ENCODE measurements at places on chromosomes 16 and 17.

DNA sequence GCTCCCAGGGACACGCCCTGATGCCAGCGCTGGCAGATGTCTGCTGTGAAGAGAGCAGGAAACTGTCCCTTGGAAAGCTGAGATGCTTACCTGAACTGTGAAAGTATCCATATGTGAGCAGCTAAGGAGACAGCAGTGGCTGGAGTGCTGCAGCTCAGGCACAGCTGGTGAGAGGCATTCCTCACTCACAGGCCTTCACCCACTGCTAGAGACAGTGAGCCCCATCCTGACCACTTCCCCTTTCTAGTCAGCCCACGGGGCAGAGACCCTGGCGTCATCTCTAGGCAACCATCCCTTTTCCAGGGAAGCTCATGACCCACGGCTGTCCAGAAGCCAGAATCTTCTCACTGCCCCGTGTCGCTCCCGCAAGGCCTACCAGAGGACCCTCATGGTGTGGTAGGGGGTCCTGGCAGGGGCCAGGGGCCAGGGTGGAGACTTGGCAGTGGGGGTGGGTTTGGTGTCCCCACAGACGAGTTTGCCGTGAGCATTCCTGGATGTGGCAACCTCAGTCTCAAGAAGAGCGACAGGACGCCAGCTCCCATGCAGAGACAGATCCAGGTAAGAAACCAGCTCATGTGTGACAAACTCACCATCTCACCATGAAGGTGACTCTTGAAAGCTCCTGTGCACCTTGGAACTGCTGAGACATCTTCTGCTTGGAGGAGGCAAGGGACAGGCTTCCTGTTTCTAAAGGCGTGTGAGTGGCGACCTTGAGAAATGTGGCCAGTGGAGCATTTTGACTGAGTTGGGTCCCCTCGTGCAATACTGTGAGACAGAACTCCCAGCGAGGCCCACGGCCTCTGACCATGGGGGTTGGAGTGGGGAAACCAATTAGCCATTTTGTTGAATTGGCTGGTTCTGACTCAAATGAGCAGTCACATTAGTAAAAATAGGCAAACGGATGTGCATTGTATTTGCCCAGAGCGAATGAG is at the start of gene SCIMP:
TSS of gene SCIMP (minus strand) at position 216 of the 932 bp plus-strand sequence. CDS start at position 111, 105 bp downstream.
- DNase-seq: no peak

- no peak for DNase-seq
Measured at GRCh38 chr17:75250009-75250471, 11.4 kb downstream of the GGA3 start.

DNA sequence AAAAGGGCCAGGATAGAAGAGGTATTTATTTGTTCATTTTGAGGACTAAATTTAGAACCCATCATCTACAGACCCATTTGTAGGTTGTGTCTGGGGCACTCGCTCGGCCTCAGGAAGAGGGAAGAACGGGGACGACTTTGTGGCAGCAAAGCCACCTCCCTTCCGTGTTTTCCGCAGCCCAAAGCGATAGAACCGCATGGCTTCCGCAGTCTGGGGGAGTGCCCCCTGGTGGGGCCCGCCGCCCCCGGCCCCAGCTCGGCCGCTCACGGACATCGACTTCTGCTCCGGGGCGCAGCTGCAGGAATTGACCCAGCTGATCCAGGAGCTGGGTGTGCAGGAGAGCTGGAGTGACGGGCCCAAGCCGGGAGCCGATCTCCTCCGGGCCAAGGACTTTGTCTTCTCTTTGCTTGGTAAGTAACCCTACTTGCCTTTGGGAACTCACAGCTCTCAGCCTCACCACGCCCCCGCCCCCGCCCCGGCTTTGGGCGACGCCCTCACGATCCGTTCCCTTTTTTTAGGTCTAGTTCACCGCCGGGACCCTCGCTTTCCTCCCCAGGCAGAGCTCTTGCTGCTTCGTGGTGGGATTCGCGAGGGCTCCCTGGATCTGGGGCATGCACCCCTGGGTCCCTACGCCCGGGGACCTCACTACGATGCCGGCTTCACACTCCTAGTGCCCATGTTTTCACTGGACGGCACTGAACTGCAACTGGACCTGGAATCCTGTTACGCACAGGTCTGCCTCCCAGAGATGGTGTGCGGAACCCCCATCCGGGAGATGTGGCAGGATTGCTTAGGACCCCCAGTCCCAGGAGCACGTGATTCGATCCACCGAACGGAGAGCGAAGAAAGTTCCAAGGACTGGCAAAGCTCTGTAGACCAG is 681 bp downstream of the TMEM102 start:
- peak; percentile 58 for DNase-seq

DNA sequence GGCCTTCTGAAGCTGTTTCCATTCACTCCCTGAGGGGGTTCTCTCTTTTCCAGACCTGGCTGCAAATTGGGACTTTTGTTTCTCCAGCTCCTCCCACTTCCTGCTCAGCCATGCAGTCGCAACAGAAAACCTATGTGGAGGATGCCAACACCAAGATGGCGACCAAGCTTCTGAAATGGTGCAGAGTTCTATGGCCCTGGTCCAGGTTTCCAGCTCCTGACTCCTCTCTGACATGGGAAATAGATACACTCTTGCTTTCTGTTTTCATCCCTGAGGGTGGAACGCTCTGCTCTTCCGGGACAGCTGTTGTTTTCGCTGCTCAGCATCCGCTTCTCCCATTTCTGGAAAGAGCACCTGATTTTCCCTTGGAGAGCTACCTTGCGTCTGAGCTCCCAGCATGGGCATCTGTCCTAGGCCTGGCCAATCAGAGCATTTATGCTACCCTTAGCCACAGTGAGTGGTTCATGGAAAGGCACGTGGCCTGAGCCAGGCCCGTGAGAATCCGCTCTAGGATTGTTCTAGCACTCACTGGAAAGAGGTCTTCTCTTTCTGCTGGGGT is 8.1 kb downstream of the GPRC5B start:
- peak; percentile 37 for DNase-seq

- no peak for DNase-seq
Measured at GRCh38 chr16:69084289-69084688, 21.2 kb upstream of the HAS3 start.

- DNase-seq: peak; percentile 64
Measured at GRCh38 chr17:6069539-6070429, at the start of gene WSCD1. Gene WSCD1 (plus strand): TSS chr17:6070379. CDS start chr17:6080659, 10,280 bp downstream.

DNA sequence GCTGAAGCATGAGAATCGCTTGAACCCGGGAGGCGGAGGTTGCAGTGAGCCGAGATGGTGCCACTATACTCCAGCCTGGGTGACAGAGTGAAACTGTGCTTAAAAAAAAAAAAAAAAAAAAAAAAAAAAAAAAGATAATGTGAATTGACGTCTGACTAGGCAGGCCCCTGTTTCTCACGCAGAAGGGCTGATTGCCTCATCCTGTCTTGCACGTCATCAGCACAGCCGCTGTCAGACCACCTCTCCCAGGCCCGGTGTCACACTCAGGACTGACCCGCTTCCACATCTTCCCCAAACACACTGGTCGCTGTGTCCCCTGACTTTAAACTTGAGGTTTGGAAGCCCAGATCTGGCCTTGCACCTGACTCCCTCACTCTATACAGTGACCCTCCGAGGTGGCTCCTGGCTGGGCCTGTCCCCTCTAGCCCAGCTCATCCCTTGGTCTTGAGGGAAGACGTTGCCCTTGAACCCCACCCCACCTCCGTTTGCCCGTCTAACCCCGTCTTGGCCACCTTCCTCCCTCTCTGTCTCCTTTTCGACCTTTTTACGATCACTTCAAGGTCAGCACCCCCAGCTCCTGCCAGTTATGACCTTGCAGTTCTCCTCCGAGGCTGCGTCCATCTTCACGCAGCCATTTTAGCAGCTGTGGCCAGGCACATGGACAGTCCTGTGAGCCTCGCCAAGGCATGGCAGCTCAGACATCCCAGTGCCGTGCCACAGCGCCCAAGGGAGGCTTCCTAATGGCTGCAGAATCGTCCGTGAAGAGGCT is 149.9 kb upstream of the PLCG2 start:
- DNase-seq: no peak

DNA sequence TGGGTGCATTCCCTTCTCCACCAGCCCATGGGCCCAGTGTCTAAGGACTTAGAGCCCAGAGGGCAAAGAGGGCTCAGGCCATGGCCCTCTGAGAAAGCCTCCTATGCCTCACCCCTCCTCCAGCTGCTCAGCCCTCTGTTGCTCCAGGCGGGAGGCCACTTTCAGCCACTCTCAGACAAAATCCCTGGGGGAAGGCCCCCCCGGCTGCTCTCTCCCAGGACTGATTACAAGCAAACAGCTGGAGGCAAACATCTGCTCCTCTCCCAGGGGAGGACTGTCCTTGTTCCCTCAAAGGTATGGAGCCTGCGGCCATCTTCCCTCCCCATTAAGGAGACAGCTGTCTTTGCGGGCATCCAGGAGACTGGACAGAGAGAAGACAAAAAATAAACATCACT is 54.9 kb upstream of the DLX4 start:
- peak; percentile 64 for DNase-seq

DNA sequence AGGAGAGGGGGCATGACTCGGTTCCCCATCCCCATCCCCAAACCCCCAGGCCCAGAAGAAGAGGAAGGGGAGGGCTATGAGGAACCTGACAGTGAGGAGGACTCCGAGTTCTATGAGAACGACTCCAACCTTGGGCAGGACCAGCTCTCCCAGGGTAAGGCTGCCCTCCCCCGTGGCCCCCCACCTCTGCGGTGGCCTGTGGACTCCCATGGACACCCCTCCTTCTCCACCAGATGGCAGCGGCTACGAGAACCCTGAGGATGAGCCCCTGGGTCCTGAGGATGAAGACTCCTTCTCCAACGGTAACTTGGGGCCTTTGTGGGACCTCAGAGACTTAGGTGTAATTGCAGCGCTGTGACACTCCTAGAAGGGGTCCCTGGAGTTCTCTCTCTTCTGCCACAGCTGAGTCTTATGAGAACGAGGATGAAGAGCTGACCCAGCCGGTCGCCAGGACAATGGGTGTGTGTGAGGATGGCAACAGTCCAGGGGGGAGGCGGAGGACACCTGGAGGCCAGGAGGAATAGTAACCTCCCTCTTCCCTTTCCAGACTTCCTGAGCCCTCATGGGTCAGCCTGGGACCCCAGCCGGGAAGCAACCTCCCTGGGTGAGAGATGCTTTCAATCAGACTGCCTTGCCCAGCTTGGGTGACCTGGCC is 5.6 kb downstream of the CD19 start:
- DNase-seq: no peak
